ENCODE measurements at places on chromosomes 7 and 10.

DNA sequence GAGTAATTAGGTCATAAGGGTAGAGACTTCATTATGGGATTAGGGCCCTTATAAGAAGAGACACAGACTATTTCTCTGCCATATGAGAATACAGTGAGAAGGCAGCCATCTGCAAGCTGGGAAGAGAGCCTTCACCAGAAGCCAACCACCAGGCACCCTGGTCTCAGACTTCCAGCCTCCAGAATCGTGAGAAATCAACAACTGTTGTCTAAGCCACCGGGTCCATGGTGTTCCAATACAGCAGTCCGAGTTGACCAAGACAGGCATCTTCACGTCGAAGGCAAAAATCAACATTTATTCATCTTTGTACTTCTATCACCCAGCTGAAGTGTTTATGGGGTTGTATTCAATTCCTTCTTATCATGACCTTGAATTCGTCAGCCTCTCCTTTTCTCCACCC is 5.3 kb downstream of the TUBAL3 start:
- DNase-seq, result no peak

GRCh38 chr10:95097805-95098204 is 28.5 kb upstream of the CYP2C8 start:
- no peak for DNase-seq

GRCh38 chr10:73872190-73872710 is 2.1 kb downstream of the CAMK2G start:
- no peak for DNase-seq

DNA sequence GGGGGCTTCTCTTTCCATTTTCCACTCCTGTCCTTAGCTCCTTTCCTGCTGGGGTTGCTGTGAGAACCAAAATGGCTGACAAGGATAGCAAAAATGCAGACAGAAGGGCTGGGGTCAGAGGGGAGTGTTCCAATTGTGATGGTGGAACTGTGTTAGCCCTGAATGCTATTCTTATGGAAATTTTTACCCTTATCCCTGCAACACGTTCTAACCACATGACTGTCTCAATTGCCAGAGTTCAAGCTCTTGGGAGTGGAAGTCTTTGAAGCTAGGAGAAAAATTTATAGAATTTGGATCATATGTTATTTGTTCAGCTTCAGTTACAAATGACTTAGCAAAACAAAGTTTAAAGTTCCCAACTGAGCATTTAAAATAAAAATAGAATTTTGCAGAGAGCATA is 134.1 kb downstream of the ADCYAP1R1 start:
- DNase-seq, result no peak

GRCh38 chr7:86773309-86773708 is 129.6 kb downstream of the GRM3 start:
- no peak for DNase-seq

- no peak for DNase-seq
Observed at GRCh38 chr7:43630482-43630881, 47.6 kb downstream of the STK17A start.

DNA sequence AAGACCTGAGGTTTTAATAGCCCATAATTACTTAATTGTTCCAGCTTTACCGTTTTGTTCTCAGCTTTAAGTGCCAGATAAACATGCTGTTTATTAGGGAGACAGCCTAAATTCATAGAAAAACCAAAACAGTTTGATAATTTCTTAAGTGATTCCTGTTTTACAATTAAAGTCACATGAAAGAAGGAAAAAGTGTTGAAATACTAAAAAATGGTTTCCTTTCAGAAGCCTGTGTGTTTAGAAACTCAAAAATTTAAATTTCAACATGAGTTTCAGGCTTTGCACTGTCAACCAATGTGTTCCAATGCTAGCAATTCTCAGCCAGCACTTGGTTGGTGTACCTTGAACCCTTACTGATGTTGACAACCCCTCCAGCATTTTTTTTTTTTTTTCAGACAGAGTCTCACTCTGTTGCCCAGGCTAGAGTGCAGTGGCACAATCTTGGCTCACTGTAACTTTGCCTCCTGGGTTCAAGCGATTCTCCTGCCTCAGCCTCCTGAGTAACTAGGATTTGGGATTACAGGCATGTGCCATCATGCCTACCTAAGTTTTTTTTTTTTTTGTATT is 135.3 kb downstream of the ICA1 start:
- no peak for DNase-seq

- DNase-seq, result no peak
Observed at GRCh38 chr10:25852364-25852941, 81.6 kb upstream of the MYO3A start.

- no peak for DNase-seq
Observed at GRCh38 chr7:135756191-135756590, 7.6 kb upstream of the FAM180A start.

GRCh38 chr10:100528921-100529474 is 673 bp downstream of the NDUFB8 start:
- DNase-seq, result no peak

GRCh38 chr7:7443806-7444350 is 91.8 kb downstream of the COL28A1 start:
- no peak for DNase-seq

Measured in stimulated activated CD8-positive, alpha-beta memory T cell treated with anti-CD3 and anti-CD28 coated beads, Interleukin-15, amount 100 ng/mL, for 4 hours (primary cell).